ENCODE measurements at places on chromosomes 1 and 21.

DNA sequence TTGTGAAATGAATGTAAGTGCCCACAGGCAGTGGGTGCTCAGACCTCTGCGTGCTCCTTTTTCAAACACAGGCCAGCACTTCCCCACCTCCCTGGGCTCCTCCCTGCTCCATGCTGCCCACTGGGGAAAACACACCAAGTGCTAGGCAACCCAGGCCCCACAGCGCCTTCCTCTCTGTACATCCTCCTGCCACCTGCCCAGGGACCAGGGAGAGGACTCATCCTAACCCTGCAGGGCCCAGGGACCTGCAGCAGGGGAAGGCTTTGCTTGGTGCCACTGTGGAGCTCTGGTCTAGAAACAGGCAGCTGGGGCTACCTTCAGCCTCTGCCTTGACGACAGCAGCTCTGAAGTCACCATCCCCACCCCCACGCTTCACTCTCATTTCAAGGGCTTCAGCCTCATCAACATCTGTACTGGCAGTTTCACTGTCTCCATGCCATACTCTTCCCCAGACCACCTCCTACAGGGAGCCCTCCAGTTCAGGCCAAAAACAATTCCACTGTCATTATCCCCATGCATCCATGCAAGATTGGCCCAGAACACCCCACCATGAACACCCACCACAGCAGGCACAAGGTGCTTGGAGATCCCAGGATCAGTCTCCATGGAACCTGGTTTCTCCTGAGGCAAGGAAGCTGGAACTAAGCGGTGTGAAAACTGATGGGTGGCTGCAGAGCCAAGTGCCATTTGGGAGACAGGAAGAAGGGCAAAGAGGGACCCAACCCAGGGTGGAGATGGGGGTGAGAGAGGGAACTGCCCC lies 1.1 kb downstream of the IGSF8 start:
- peak; percentile 71 for DNase-seq

- peak; percentile 83 for DNase-seq
These were observed 539 bp downstream of the ATP8B2 start for GRCh38 chr1:154325583-154326545.

DNA sequence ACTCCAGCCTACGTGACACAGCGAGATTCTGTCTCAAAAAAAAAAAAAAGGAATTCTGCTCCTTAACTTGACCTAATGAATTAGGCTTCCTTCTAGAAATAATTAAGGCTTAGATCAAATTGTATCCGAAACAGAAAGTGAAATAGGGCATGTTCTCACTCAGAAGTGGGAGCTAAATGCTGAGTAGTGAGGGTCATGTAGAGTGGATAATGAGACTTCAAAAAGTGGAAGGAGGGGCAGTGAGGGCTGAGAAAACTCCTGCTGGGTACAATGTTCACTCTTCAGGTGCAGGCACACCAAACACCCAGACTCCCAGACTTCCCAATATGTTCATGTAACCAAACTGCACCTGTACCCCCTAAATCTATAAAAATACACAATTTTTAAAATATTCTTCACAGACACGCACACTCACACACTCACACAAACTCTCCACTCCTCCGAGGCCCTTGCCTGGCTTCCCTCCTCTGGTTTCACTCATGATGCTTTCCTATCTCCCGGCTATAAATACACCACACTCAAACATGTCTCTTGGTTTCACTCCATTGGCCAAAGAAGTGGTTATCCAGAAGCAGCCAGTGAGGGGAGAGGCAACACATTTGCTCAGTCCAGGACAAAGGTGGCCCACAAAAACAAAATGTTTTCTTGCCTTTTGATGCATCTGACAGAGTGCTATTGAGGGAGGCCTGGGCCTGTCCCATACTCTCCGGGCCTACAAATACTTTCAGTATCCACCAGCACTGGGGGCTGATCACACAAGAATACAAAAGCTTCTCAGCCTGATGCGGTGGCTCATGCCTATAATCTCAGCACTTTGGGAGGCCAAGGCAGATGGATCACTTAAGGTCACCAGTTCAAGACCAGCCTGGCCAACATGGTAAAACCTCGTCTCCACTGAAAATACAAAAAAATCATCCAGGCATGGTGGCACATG lies 249.2 kb downstream of the TOMM20 start:
- no peak for DNase-seq

DNA sequence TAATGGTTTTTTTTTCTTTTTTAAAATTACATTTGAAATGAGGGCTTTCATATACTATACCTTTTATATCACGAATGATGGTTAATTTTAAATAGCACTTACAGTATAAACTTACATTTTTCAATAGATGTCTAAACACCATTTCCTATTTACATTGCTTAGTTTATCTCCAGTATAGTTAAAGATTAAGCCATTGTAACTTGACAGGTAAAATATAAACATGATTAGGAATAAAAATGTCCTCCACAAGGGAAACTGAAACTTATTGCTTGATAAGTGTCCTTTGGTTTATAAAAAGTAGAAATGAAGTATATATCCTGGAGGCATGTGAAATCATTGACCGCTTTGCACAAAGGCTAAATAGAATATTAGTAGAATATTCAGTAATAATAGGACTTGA lies 20.2 kb downstream of the CTH start:
- no peak for DNase-seq

- no peak for DNase-seq
These were observed 338.4 kb upstream of the PROX1 start for GRCh38 chr1:213649373-213649772.

DNA sequence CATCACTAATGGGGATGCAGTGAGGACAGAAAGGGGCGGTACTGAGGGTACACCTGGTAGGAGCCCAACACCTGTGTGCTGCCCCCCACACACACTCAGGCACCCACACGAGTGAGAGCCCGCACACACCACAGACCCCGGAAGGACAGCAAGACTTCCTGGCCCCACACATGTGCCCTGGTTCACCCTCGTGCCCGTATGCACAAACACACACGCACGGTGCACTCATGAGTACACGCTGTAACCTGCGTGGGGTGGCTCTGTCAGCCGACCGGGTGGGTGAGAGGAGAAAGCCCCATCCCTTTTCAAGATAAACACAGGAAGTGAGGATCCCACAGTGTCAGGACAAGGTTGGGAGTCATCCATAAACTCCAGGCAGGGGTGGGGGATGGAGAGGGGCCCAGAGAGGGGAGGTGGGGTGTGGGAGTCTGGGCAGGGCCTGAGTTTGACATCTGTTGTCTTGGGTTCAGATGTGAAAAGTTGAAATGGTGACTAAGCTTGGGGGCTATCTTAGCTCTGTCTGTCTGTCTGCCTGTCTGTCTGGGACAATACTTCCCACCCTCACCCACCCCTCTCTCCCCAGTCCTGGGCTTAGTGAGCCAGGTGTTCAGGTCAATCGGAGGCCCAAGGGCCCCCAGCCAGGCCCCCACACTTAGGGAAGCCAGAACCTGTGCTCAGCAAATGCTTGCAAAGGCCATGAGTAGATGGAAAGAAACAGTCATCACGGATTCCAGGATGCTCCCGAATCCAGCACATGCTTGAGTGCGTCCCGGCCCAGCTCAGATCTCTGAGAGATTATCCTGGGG lies 119.8 kb upstream of the ZBTB40 start:
- DNase-seq: no peak

GRCh38 chr1:156293098-156293434 lies 2.4 kb downstream of the GLMP start:
- no peak for DNase-seq
